Smooth muscle cell of trachea (primary cell): ENCODE measurements at places on chromosomes 5 and 9. TPM values are rescaled to one million over a fixed set of nuclear protein-coding genes. Genes with fewer than 3 reads are reported as not detected.

HINT2 gene
- total RNA-seq = 12.1 and 30.5 TPM in 2 replicates

SOX30 gene
- total RNA-seq = under 0.01 TPM in 1 of 2 replicates, not detected in the other

ANKRD18B gene
- total RNA-seq = 0.87 and 2.6 TPM in 2 replicates

SPINK5 gene
- not detected in 2 replicates for total RNA-seq

OTP gene
- not detected in 2 replicates for total RNA-seq

ADRA1B gene
- 0.17 TPM in 1 of 2 replicates, not detected in the other for total RNA-seq

IPO11 gene
- 26.6 and 38.0 TPM in 2 replicates for total RNA-seq

UBTD2 gene
- 23.2 and 25.5 TPM in 2 replicates for total RNA-seq

SVEP1 gene
- 30.8 and 150 TPM in 2 replicates for total RNA-seq

PIP5KL1 gene
- 3.3 and 6.1 TPM in 2 replicates for total RNA-seq

TAF11L10 gene
- not detected in 2 replicates for total RNA-seq

RASEF gene
- total RNA-seq = 0.44 and 0.50 TPM in 2 replicates

PCYOX1L gene
- total RNA-seq = 5.2 and 7.4 TPM in 2 replicates

PLCXD3 gene
- total RNA-seq = under 0.01 and 0.58 TPM in 2 replicates

LRRC19 gene
- not detected in 2 replicates for total RNA-seq

SLC44A1 gene
- total RNA-seq = 86.5 and 87.8 TPM in 2 replicates

SAXO1 gene
- under 0.01 and 0.17 TPM in 2 replicates for total RNA-seq

NUTM2G gene
- total RNA-seq = not detected in 2 replicates

CDKN2B gene
- total RNA-seq = 15.0 and 42.2 TPM in 2 replicates

SSNA1 gene
- total RNA-seq = 55.1 and 92.1 TPM in 2 replicates

LMX1B gene
- total RNA-seq = not detected in 2 replicates

CNTNAP3 gene
- total RNA-seq = 0.15 and 0.50 TPM in 2 replicates

OR1J1 gene
- total RNA-seq = not detected in 2 replicates

SLC6A3 gene
- under 0.01 TPM in 1 of 2 replicates, not detected in the other for total RNA-seq

KDM4C gene
- total RNA-seq = 30.4 and 30.8 TPM in 2 replicates

CER1 gene
- not detected in 2 replicates for total RNA-seq

PTPRD gene
- 13.1 and 21.5 TPM in 2 replicates for total RNA-seq

PCDHB16 gene
- total RNA-seq = 0.15 and 0.50 TPM in 2 replicates
